ENCODE measurements at places on chromosomes 11 and 22.

DNA sequence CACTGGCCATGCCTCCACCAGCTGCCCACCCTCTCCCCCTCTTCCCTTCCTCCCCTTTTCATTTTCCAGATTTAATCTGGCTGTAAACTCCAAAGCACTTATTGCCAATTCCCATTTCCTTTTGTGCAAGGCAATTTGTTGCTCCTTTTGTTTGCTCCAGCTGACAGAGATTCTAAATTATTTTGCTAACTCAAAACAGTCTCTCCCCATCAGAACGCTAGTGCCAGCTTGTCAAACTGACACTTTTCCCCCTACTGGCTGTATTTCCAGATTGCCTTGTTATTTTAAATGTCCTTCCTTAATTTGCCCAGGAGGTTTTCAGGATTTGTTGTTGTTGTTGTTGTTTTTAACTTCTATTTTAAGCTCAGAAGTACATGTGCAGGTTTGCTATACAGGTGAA lies 57.0 kb upstream of the PAK1 start:
- DNase-seq: no peak

- no peak for DNase-seq
These were observed 300.1 kb downstream of the BUD13 start for GRCh38 chr11:116472651-116473050.

GRCh38 chr11:43779306-43779705 lies 98.8 kb downstream of the HSD17B12 start:
- DNase-seq: no peak

DNA sequence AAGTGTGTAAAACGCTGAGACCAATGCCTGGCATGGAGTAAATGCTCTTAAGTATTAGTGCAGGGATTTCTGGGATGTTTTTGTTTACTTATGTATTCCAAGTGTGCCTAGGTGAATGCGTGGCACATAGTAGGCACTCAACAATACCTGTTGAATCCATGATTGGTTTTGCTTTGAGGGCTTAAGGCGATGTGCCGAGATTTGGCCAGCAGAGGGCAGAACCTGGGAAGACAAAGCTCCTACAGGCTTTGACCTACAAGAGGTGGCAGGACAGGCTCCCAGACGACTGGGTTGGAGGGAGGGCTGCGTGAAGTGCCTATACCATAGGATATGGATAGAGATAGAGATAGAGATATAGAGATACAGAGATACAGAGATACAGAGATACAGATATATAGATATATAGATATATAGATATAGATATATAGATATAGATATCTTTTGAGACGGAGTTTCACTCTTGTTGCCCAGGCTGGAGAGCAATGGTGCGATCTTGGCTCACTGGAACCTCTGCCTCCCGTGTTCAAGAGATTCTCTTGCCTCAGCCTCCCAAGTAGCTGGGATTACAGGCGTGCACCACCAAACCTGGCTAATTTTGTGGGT lies 13.9 kb downstream of the KCNE3 start:
- peak; percentile 64 for DNase-seq

- peak; percentile 20 for DNase-seq
These were observed 39.1 kb downstream of the PITPNB start for GRCh38 chr22:27879923-27880322.
